T-helper 9 cell (primary cell): ENCODE measurements at places on chromosomes 2 and 18.

DNA sequence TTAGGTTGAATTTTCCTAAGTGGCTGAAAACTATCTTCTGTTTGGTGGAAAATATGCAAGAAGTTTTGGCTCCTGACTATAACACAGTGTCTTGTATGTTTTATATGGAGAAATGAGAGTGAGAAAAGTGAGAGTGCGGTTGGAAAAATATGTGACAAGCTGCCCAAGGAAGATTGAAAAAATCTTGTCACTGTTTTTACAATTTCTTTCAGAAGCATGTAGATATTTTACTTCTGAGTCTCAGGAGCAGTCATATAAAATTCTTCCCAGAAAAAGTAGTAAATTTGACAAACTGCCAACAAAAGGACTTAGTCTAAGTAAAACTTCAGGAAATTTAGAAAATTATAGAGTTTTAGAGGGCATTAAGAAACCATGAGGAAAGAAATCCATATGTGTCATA is 19.4 kb upstream of the RMND5A start:
- no peak for DNase-seq

- DNase-seq: no peak
These were observed 69.6 kb upstream of the RMDN2 start for GRCh38 chr2:37855283-37856041.

DNA sequence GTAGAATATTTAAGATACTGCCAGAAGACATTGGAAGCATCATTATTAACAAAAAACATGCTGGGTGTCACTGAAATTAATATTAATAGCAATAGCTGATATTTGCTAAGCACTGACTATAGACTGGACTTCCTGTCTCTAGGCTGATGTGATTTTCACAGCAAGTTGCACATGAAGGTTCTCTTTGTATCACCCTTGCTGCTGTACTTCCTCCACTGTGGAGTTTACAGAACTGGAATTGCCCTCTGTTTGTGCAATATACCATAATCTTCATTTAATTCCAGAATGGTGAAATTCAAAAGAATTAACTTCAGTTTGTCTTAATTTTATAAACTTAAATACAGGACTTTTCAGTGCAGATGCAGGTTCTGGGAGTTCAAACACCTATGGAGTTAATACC is 585.1 kb downstream of the RNF144A start:
- DNase-seq: no peak

GRCh38 chr2:23073671-23074070 is 311.3 kb upstream of the KLHL29 start:
- no peak for DNase-seq

DNA sequence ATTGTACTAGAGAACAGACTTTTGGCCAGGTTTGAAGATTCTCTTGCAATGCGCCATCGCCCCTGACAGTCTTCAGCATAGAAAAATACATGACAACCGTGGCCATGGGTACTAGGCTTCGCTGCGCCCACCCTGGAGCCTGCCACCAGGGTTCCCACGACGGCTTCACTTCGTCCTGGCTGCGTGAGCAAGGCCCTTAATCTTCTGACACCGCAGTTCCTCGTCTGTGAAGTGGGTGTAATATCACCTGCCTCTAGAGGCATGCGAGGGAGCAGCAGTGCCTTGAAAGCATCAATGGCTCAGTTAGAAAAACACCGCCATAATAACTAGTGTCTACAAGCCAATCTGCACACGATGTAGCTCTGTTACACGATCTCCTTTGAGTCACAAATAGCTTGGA is 175.2 kb upstream of the HS6ST1 start:
- DNase-seq: no peak

GRCh38 chr2:224036731-224037361 is 2.2 kb downstream of the SERPINE2 start:
- no peak for DNase-seq
